ENCODE measurements at places on chromosomes 11 and 22.

GRCh38 chr22:18933914-18934313 lies 2.2 kb downstream of the PRODH start:
- DNase-seq, result no peak

DNA sequence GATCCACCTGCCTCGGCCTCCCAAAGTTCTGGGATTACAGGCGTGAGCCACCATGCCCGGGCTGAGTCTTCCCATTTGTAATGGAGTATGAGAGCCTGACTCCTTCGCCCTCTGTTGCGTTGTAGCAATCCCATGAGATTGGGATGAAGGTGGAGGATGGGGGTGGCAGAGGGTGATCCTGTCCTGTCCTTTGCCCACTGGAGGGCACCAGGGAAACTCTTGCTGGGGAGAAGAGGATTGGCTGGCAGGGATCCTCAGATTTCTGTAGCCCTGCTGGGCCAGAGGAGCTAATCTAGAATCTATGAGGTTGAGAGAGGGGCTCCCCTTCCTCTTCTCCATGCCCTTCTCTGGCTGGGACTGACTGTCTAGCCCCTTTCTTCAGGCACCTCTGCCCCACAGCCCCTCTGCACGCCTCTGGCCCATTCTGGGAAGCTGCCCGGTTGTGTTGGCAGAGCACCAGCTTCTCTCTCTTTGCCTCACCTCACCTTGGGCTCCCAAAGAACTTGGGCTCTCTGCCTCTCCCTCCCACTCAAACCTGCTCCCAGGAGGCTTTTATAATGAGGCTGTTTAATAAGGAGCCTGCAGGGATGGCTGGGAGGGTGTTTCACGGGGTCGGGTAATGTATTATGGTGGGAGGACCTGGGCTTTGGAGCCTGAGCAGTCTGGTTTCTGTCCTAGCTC lies 9.5 kb upstream of the CATSPER1 start:
- no peak for DNase-seq

DNA sequence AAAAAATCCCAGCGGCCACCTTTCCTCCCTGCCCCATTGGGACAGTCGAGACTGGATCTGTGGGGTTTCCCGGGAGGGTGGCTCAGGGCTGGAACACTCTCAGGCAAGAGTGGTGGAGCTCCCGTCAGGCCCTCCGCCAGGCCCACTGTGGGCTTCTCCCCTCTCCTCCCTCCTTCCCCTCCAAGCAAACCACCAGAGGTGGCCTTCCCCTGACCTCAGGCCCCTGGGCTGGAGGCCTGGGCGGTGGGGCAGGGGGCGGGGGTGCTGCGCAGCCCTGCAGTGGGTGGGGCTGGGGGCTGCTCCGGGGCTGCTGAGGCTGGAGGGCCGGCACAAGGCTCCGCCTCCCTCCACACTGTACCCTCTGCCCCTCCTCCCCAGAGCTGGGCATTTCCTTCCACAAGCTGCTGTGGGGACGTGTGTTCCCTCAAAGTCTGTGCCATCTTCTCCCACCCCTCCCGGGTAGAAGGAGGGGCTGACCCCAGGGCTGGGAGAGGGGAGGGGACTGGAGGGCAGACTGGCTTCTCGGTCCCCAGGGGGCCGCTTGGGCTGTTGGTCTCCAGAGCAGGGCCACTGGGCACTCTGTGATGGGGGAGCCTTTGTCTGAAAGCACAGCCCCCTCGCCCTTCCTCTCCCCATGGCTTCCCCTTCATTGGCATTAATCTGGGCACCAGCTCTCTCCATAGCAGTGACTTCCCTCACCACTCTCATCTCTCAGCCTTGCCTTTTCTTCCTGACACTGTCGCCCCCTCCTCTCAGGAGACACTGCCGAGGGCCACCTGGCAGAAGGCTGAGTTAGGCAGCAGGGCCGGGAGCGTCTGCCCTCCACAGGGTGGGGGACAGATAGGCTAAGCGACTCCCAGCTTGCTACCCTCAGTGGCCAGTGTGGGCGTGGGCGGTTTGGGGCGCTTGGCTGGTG lies 7.1 kb downstream of the RCOR2 start:
- peak; percentile 58 for DNase-seq

DNA sequence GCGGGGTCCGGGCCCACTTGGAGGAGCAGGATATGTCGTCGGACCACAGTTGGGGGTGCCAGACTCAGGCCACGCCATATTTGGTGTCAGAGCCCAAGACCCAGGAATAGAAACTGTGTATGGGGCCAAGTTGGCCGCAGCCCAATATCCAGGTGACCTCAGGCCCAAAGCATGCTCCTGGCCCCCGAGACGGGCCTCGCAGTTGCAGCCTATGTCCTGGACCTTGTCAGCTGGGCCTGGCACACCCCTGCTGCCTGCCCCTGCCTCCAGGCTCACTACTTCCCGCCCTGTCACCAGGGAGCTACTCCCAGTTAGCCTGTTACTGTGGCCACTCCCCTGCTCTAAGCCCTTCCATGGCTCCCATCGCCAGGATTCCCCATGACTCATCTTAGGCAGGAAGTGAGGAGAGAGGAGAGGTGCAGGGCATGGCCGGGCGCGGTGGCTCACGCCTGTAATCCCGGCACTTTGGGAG lies 23.1 kb downstream of the A4GALT start:
- no peak for DNase-seq

DNA sequence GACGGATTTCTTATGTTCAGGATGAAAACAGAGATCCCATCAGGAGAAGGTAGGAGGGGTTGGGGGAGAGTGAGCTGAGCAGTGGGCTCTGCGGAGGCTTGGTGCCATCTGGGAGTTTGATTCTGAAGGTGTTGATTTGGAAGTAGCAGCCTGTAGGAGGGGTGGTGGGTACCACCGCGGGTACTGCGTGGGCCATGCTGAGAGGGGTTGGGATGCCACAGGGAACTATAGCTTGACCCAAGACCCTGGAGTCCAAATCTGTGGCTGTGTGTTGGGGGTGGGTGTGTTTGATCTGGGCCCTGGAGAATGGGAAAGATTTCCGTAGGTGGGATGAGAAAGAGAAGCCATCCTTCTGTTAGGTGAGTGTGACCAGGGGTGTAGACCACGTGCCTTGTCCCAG lies 5.0 kb downstream of the INCENP start:
- no peak for DNase-seq

- DNase-seq, result no peak
Observed at GRCh38 chr11:27717801-27718229, 17.6 kb upstream of the BDNF start.

- DNase-seq, result no peak
Observed at GRCh38 chr11:113871336-113871735, 4.0 kb downstream of the USP28 start.

- DNase-seq, result no peak
Observed at GRCh38 chr11:10511181-10511621, 29.8 kb downstream of the RNF141 start.

- DNase-seq, result no peak
Observed at GRCh38 chr11:134046681-134047449, 22.0 kb upstream of the JAM3 start.

GRCh38 chr22:48112687-48113521 lies 1350.5 kb downstream of the TBC1D22A start:
- DNase-seq, result no peak

DNA sequence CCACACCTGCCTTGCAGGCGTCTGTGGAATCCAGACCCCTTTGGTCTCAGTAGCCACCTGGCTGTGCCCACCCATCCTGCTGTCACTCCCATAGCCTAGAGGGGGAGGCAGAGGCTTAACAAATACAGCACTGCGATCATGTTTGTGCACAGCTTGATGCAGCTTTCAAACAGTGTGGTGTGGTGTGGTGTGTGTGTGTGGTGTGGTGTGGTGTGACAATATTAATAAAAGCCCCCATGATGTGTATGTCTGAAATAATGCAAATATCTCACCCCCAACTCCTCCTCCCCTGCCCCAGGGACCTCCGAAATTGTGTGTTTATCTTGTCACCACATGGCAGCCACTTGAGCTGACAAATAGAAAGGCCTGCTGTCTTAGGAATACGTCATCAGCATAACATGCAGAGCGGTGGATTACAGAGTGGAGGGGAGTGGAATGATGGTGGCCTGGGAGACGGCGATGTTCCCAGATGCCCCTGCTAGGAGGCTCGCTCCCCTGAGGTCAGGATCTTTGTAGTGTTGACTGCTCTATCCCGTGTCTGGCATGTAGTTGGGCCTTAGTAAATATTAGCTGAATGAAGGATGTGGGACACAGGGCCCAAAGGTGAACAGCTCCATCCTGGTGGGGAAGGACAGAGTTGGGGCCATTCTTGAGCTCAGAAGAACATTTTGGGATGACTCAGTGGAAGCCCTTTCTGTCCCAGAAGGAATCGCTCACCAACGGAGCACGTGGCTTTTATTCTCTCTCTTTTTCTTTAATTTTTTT lies 2.8 kb downstream of the PDXP start:
- no peak for DNase-seq

GRCh38 chr11:127997594-127997993 lies 589.8 kb downstream of the ETS1 start:
- DNase-seq, result no peak

GRCh38 chr11:11935536-11935935 lies 72.9 kb downstream of the DKK3 start:
- DNase-seq, result no peak

DNA sequence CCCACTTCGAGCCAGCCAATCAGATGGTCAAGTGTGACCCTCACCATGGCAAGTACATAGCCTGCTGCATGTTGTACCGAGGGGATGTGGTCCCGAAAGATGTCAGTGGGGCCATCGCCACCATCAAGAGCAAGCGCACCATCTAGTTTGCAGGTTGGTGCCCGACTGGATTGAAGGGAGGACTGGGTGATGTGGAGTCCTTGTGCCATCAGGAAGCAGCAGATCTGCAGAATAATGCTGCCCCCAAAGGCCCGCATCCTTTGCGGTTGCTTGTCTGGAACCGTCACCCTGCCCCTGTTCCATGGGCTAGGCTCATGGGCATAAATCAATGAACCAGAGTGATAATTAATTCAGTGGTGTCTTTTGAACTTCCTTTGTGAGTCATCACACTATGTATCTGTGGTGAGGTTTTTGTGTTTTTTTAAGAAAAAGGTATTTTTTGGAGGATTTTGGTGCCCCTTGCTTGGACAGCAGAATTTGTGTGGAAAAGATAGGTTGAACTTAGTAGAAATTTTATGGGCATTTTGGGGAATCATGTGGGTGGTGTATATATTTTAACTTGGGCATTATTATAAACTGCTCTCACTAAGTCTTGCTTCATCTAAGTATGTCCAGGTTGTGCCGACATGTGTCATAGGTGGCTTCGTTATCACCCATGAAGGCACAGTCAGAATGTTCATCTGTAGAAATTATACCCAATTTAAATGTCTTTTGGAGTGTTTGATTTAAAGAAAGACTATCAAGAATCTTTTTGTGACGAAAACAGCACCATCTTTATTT lies 22.3 kb downstream of the LRRC74B start:
- DNase-seq, result no peak

GRCh38 chr11:12889243-12889642 lies 119.9 kb upstream of the RASSF10 start:
- DNase-seq, result no peak

- no peak for DNase-seq
Observed at GRCh38 chr11:65424205-65425104, 1.9 kb downstream of the NEAT1 start.

GRCh38 chr11:66477263-66478201 lies 2.7 kb upstream of the DPP3 start:
- DNase-seq, result no peak

DNA sequence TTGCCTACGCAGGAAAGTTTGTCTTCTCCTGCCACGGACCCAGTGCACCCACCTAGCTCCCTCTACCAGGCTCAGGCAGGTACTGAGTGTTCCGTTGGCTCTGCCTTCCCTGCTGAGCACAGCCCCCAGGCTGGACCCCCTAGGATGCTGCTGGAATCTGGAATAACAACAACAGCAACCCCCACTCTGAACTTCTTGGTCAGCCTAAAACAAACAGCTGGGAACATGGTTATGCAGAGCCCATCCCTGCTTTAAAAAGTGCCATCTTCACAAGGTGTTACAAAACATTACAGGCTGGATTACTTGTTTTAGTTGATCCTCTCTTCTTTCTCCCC lies 1.8 kb downstream of the OPCML start:
- DNase-seq, result no peak

- no peak for DNase-seq
Observed at GRCh38 chr22:48589901-48590300, 1237.8 kb downstream of the BRD1 start.

DNA sequence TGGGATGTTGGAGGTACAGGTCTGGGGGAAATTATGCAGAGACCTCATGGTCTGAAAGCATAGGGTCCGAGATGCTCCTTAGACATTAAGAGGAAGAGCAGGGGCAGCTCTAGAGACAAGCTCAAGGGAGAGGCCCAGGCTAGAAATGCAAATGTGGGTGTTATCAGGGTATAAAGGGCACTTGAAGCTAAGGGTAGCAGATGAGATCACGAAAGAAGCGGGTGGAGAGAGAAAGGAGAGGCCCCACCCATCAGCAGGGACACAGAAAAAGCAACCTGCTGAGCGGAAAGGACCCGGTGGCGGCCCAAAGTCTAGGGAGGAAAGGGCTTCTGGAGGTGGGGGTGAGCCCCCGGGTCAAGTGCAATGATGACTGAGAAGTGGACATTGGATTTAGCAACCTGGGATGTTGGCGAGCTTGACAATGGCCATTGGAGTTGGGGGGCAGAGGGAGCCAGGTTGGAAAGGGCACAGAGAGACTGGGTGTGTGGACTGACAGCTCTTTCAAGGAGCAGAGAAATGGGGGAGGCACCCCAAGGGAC lies 8.9 kb downstream of the TMPRSS6 start:
- no peak for DNase-seq

Data from neural crest cell (in vitro differentiated cells).